ENCODE measurements at places on chromosomes 1 and 21.

DNA sequence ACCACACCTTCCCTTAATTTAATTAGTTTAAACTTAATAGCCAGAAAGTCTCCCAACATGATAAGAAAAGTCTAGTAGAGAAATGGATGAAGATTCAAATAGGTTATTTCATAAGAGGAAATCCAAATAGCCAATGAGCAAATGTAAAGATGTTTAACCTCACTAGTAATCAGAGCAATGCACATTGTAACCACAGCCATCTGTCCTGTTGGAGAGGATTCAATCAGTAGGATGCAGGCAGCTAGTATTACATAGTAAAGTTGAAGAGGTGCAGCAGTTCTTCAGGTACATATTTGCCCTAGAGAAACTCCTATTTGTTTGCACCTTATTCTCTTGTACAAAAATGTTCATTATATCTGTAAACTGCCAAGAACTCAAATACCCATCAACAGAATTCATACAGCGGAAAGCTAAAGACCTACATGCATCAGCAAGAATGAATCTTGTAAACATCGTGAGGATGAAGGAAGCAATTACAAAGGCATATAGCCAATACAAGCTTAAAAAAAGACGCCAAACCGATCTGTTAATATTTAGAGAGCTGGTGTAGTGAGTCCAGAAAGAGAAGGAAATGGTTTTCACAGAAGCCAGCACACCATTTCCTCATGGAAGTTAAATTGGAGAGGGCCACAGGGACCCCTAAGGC is 27.9 kb downstream of the DIP2A start:
- peak; percentile 63 for DNase-seq

DNA sequence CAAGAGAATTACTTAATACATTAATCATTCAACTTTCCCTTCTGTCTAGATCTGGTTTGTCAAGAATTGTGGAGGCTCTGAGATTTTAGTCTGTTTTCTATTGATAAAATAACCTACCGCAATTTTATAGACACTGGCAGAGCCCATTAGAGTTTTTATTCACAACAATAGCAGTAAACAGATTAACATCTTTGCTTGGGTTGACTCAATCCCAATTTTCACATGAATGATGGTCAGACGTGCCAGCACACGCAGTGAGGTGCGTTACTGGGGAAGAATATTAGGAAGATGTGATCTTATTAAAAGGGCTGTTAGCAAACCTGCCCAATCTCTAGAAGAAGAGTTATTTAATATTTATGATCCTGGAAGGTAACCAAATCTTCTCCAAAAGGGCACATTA is 736.6 kb downstream of the MRPL39 start:
- no peak for DNase-seq

DNA sequence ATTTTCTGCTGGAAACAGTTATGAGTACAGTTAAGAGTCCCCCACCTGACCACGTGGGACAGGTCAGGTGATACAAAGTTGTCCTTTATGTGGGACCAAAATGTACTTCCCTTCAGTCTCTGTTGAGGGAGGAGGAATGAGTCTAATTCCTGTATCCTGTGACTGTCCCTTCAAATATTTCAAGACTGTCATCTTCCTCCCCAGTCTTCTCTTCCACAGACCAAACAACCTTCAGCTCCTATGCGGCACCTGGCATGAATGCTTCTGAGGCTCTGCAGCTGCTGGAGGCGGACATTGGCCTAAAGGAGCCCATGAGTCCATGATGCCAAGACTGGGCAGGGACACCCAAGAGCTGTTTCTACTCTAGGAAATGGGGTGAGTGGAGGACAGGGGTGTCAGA is 72.1 kb upstream of the SIM2 start:
- DNase-seq, result no peak

DNA sequence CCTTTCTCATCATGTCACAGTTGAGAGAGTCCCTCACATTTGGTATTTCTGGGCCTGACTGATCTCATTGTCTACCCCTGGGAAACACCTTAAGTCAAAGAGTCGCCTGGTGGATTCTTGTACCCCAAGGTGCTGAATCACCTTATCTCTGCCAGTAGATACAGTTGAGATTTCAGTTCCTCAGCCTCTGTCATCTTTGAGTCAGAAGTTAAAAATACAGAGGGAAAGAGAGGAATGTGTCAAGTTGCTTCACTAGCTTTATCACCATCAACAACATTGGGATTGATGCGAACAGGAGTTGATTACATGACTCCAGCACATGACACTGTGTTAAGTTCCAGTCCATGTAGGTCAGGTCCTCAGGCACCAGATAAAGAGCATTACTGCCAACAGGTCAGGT is 513.0 kb downstream of the NUF2 start:
- no peak for DNase-seq

DNA sequence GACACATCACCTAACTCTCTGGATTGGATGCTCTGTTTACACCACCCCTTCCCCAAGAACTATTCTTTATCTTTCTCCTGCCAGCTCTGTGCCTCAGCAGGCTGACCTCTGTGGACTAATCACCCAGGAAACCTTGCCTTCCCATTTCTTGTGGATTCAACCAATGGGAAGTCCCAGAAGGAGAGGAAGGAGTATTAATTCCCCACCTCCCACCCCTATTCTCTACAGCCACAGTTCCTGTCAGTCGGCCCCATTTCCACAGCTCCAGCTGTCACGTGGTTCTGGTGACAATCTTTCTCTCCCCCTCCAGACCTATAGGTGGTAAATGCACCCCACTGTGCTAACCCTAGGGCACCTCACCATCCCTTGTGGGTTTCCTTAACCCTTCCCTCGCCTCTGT is 46.8 kb upstream of the SSBP3 start:
- DNase-seq, result no peak

GRCh38 chr1:7456722-7457082 is 314.4 kb upstream of the VAMP3 start:
- DNase-seq, result peak; percentile 46

DNA sequence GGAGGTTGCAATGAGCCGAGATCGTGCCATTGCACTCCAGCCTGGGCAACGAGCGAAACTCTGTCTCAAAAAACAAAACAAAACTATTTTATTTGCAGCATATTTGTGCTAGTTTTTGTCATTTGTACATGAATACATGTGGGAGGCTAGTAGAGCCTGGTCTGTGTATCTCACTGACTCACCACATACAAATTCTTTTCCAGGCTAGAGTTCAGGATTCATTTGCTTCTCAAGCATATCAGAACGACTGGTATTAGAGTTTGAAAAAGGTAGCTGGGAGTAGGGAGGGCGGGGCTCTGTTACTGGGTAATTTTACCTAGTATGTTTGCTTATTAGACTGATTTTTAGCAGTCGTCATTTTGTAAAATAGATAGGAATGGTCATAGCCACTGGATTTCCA is 4.5 kb upstream of the TOR3A start:
- DNase-seq, result no peak

DNA sequence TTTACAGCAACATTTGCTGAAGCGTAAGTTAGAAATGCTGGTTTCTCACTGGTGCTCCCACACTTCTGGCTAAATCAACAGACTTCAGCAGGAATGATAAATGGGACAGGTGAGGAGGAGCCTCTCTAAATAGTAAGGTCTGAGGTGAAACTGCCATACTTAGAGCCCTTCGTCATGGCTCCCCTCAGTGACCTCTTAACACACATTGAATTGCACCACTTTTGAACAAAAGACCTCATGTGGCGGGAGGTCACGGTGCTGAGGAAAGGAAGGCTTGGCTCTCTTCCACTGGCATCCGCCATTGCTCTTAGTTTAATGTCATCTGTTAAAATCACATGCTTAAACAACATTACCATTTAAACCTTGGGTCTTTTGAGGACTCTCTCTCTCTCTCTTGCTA is 3.4 kb downstream of the MAP3K7CL start:
- no peak for DNase-seq

- no peak for DNase-seq
These were observed 68.7 kb upstream of the CNTN2 start for GRCh38 chr1:204974327-204974726.

- DNase-seq, result no peak
These were observed 37.2 kb upstream of the GBP5 start for GRCh38 chr1:89309828-89310227.

GRCh38 chr1:187203257-187203656 is 374.5 kb downstream of the PLA2G4A start:
- DNase-seq, result no peak

GRCh38 chr1:203807196-203807595 is 11.8 kb downstream of the ZBED6 start:
- DNase-seq, result no peak

- DNase-seq, result no peak
These were observed 20.7 kb downstream of the IGSF21 start for GRCh38 chr1:18128298-18128697.

- DNase-seq, result no peak
These were observed 52.0 kb upstream of the COA6 start for GRCh38 chr1:234321231-234321630.

GRCh38 chr1:111961773-111962565 is 27.5 kb downstream of the KCND3 start:
- DNase-seq, result peak; percentile 96

GRCh38 chr1:4005431-4005830 is 105.4 kb upstream of the C1orf174 start:
- no peak for DNase-seq

DNA sequence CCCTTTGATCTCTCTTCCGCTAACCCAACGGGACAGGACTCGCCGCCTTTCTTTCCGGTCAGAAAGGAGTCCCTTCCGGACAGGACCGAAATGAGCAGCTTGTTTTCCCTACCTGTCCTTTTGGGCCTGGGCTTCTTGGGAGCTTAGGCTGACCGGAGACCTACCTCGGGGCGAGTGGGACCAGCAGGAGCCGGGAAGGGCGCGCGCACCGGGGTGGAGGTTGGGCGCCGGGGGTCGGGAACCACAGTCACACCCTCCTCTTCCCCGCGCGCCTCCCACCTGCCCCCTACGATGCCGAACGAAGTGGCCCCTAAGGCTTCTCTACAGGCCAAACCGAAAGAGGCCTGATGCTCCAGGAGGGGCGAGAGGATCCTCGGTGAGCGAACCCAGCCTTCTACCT is 95.2 kb downstream of the PRKAB2 start:
- DNase-seq, result no peak

GRCh38 chr1:54110996-54111395 is 41.8 kb downstream of the CDCP2 start:
- peak; percentile 78 for DNase-seq

- no peak for DNase-seq
These were observed 105.2 kb upstream of the TSPAN2 start for GRCh38 chr1:115194506-115194905.

DNA sequence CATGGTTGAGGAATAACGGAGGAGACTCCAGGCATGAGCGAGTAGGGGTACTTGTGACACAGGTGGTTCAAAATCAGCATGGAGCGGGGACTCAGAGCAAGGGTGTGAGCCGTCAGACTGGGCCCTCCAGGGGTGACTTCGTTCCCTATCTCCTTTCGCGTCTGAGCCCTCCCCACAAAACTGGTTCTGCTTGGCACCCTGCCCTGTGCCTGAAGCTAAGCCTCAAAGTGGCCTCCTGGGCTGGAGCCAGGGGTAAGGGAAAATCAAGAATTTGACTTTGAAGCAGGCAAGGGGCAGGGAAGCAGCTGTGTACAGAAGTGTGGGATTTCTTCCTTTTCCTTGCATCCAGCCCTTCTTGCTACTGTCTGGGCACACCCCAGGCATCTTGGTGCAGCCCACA is 331.5 kb upstream of the AJAP1 start:
- DNase-seq, result no peak

GRCh38 chr1:48687282-48688045 is 89.2 kb downstream of the BEND5 start:
- DNase-seq, result no peak

GRCh38 chr1:109388208-109388711 is 9.5 kb downstream of the SORT1 start:
- DNase-seq, result no peak

GRCh38 chr1:2112280-2112701 is 62.1 kb downstream of the PRKCZ start:
- no peak for DNase-seq

GRCh38 chr1:46461809-46462448 is 27.7 kb upstream of the DMBX1 start:
- DNase-seq, result no peak

- DNase-seq, result no peak
These were observed 85.4 kb downstream of the TBX15 start for GRCh38 chr1:118902711-118903191.

DNA sequence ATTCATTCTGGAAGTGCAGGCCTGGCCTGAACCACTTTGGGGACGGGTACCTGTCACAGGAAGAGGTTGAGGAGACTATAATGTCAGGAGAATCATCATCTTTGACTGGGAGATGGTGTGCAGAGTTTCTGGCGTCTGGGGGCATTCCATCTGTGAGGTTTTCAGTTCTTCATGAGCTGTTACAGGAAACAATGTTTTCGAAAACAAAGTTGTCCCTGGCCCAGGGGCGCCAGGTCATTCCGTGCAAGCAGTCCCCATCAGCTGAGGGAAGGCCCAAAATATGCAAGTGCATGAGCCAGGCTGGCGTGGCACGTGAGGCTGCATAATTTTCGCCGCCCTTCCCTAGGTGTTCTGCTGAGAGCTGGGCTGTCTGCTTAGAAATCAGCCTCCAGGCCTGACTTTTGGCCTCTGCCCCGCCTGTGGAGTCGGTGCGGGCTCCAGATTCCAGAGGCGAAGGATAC is 68.4 kb upstream of the ATP5PO start:
- no peak for DNase-seq

DNA sequence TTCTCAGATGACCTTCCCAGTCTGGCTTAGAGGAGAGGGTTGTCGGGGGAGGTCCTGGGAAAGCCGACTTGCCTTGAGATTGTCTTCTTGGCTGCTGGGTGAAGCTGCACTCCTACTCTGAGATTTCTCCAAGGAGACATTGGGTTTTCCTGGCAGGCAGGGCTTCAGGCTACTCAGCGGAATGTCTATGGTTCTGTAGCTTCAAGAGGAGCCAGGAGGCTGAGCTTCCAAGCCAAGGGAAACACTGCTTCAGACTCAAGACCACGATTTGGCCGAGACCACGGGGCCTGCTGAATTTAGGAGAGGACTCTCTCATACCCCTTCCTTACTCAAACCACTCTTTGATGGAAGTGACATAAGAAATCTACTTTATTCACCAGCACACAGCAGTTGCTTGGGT is 67.8 kb downstream of the NTMT2 start:
- DNase-seq, result no peak

DNA sequence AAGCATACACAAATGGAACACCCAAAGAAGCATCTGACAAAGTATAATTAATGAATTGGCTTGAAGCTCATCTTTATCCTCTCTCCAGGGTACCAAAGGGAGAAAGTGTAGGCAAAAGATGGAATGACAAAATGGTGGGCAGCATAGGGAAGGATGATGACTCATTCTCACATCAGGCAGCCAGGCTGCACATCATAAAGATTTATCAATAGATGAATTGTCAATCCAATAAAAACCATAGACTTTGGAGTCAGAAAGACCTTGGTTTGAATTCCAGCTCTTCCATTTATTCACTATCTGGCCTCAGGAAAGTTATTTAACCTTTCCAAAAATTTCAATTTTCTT is 138.5 kb downstream of the TNR start:
- no peak for DNase-seq

DNA sequence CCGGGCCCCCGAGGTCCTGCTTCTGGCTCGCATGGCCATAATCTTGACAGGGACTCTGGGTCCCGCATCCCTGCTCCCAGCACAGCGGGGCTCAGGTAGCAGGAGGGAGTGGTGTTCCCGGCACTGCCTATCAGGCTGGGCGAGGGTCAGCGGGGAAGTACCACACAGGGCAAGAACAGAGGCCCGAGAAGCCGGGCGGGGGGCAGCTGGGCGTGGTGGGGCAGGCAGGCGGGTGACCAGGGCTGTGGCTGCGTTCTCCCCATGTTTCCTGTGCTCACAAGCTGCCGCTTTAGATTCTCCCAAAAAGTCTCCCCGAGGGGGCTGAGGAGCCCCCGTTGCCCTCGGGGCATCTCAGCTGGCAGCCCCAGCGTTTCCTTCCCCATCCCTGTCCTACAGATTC is 18.3 kb downstream of the ATAD3B start:
- no peak for DNase-seq

GRCh38 chr1:99641558-99641957 is 4.4 kb upstream of the PALMD start:
- DNase-seq, result no peak
